NCI-H748 treated with DMSO at 0.1 percent for 48 hours (cell line): ENCODE measurements at places on chromosomes 3 and 15.
A peak's percentile ranks its signal among the peaks of the same experiment; 100 is the strongest.

- DNase-seq = no peak
Observed at GRCh38 chr3:151394611-151395010, 10.1 kb upstream of the P2RY12 start.

- no peak for DNase-seq
Observed at GRCh38 chr3:181722766-181723425, 11.2 kb downstream of the SOX2 start.

DNA sequence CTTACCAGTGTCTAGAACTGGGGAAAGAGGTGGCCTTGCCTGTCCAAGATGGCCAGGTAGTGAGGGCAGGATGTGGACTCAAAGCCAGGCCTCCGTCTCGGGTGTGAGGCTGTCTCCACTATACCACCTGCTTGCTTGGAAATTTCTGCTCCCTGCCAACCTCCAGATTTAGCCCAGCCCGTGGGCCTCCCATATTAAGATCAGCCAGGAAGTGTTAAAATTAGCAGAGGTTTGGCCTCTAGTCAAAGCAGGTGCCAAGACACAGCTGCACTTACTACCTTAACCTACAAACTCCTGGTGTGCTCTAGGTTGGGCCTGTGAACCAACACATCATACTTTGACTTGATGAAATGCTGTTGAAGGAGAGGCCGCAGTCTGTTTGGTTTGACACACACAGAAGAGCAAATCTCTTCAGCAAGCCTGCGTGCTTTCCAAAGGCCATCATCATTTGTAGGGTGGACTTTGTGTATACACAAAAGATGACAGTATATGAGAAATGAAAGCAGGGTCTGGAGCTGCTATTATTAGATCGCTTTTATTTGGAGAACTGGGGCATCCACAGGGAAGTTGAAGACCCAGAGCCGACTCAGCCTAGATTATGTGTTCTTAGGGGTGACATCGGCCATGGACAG lies 206.5 kb downstream of the XXYLT1 start:
- DNase-seq = no peak

DNA sequence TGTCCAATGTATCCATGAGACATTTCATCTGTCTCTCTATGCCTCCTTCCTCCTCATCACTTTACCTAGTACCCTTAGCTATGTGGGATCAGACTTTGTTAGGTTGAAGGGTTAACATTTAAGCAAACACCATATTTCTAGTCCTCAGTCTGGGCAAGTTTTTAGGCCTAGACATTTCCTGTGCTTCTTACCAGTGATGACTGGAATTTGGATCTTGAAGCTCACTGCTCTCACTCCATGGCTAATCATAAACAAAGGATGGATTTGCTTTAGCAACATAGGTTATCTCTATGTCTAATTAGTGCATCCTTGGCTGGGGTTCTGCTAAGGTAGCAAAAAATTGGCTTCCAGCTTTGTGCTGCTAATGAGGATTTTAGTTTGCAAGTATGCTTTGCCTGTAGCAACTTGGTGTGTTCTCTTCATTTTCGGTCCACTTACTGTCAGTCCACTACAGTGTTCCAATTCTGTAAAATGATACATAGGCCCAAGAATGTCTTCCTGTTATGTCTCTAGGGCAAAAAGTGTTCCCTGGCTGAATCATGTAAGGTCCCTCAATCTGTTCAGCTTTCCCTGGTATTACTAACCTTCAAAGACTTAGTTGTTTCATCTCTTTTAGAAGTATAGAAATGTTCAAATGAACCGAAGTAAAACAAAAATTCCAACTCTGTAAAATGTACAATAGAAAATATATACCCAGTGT lies 615.4 kb downstream of the CADM2 start:
- DNase-seq = no peak

- no peak for DNase-seq
Observed at GRCh38 chr3:41323467-41324155, 124.3 kb downstream of the CTNNB1 start.

DNA sequence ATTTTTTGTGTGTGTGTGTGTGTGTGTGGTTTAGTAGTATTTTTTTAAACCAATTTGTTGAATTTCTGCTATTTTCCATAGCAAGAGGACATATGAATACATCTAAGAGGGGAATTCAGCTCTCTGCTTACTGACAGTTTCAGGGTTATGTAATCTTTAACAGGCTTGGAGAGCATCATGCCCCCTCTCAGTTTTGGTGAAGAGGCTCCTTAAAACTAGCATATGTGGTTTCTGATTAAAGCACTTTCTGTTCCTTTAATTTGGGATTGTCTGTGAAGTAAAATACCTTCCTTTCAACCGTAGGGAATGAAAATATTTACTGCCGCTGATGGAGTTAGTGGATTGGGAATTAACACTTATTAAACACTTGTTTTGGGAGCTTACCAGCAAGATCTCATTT lies 19.4 kb upstream of the NFKBIZ start:
- no peak for DNase-seq

- DNase-seq = no peak
Observed at GRCh38 chr15:80946576-80946975, 43.0 kb downstream of the MESD start.

- DNase-seq = no peak
Observed at GRCh38 chr15:36632226-36632625, 52.8 kb downstream of the CDIN1 start.

- DNase-seq = no peak
Observed at GRCh38 chr3:4799266-4800256, 179.7 kb upstream of the BHLHE40 start.

GRCh38 chr3:77524946-77525682 lies 485.2 kb downstream of the ROBO2 start:
- DNase-seq = no peak

DNA sequence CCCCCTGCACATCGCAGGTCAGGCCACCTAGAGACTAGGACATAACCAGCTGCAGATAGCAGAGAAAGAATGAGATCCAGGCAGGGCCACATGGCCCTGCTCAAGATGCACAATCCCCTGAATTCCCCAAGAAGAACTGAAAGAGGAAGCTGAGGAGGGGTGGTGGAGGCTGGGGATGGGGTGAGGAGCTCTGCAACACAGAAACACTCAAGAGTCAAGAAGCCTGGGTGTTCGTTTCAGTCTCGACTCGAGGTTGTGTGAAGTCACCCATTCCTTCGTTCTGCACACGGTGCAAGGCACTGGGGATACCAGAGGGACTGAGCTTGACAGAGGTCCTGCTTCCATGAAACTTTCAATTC lies 62.0 kb downstream of the TLE3 start:
- DNase-seq = no peak

GRCh38 chr3:32705232-32705631 lies 20.2 kb downstream of the CNOT10 start:
- DNase-seq = no peak

DNA sequence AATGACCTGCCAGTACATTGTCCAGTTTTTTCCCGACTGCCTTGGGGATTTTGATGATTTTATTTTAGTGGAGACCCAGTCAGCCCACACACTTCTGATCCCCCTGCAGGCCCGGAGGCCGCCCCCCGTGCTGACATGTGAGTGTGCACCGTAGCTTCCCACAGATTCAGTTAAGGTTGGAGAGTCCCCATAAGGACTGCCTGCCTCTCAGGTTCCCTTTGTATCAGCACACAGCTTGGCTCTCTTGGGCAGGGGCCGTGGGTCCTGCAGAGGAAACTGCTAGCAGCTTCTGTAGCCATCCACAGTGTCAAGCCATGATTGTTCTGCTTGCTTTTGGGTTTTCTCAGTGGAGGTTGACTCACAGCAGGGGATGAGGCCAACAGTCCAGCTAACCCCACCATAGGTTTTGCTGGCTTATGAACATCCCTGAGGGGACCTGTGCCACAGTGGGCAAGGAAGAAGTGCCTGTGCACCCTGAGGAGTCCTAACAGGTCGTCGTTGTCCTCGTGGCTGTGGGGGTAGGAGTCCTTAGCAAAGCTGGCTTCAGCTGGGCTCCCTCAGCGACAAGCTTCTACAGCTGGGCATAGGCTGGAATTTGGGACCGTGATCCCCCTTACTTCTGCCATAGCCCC lies 46.4 kb downstream of the DLEC1 start:
- DNase-seq = no peak

GRCh38 chr3:139299261-139300132 lies 44.3 kb upstream of the MRPS22 start:
- no peak for DNase-seq

- no peak for DNase-seq
Observed at GRCh38 chr15:63196842-63197241, 7.4 kb downstream of the RAB8B start.

GRCh38 chr3:162776148-162776547 lies 1279.5 kb downstream of the OTOL1 start:
- no peak for DNase-seq

- DNase-seq = no peak
Observed at GRCh38 chr3:109070211-109070610, 47.7 kb downstream of the MORC1 start.

DNA sequence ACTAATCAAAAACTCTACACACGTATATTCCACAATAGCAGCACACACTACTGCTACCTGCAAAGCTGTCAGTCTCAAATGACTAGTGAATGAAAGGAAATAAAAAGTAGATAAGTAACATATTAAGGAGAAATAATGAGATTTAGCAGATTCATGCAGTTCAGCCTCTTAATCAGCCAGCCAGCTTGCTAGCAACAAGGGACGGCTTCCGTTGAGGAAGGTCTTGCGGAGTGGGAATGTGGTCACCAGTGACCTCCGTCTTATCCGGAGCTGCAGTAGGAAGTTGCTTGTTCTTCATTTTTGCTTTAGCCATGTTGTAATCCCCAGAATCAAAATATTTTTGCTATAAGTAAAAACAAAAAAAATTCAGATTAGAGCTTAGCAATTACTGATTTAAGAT lies 17.1 kb downstream of the ARPP19 start:
- no peak for DNase-seq

GRCh38 chr15:61327019-61327631 lies 98.0 kb upstream of the RORA start:
- DNase-seq = peak; percentile 13

GRCh38 chr3:2511356-2511755 lies 412.7 kb downstream of the CNTN4 start:
- peak; percentile 51 for DNase-seq

DNA sequence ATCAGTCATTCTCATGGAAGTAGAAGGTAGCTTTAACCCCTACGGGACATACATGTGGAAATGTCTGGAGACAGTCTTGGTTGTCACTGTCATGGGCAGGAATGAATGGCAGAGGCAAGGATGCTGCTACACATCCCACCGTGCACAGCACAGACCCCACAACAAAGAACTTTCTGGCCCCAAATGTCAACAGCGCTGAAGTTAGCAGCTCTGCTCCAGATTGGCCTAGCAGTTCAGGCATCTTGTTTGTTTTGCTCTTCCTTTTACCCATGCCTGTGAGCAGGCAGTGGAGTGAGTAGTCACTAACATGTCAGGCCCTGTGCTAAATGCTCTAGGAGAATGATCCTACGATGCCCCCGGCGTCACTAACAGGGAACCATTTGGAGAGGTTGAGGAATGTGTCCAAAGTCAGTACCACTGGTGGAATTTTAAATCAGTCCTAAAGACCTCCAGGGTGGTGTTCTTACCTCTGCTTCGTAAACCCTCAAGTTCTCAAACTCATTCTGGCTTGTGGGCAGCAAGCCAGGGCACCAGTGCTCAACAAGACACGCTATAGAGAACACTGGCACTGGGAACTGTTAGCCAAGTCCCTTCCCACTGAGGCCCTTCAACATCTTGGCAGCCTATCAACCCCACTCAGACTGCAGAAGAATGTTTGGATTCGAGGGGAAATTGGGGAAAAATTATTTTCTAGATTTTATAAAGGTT lies 142.2 kb downstream of the FOXP1 start:
- no peak for DNase-seq

GRCh38 chr3:61409638-61410037 lies 151.7 kb upstream of the PTPRG start:
- no peak for DNase-seq

DNA sequence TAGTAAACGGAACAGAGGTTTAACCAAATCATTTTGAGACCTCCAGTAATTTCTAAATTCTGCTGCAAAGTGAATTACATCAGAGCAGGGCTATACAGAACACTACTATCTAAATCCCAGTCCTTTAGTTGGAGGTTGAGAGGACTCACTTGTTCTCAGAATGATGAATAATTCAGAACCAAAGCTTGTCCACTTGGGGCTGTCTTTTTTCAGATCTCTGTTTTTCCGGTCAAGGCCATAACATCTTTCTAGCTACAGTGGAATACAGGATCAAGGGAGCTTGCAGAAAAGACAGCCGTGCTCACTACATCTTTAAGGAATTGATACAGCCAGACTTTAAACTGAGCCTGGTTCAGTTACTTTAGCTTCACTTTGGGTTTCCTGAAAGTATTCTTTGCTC lies 194.5 kb downstream of the EFHB start:
- DNase-seq = no peak

DNA sequence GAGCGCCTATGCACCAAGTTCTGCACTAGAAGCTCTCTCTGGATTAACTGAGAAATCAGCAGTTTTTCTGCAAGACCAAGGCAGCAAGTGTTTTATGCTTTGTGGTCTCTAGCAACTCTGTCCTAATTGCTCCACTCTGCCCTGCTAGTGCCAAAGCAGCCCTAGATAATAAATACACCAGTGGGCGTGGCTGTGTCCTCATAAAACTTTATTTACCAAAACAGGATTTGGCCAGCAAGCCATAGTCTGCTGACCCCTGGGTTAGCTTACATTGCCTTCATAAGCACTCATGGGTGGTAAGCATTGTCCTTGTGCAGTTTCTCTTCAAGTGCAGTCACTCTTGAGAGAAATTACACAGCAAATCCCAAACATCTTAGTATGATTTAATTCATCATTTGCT lies 30.7 kb upstream of the SLC24A5 start:
- DNase-seq = peak; percentile 59

DNA sequence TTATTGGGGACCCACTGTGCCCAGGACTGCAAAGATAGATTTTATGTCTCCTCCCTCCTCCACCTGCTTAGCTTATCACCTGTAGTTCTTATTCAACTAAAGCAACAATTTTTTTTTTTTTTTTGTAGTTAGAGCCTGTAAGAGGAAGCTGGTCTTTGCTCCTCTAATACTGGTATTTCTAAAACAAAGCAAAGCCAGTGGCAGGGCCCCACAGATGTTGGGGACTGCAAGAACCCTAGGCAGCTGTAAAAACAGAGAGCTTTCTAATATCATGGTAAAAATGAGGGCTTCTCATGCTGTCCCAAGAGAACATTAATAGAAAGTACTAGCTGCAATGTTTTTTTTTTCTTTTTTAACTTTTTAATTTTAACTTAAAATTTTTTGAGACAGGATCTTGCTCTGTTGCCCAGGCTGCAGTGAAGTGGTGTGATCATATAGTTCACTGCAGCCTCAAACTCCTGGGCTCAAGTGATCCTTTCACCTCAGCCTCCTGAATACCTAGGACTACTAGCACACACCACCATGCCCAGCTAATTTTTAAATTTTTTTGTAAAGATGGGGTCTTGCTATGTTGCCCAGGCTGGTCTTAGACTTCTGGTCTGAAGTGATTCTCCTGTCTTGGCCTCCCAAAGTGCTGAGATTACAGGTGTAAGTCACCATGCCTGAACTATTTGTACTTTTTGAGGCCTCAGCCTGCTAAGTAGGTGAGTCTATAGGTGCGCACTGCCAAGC lies 27.1 kb downstream of the SPATA12 start:
- no peak for DNase-seq

DNA sequence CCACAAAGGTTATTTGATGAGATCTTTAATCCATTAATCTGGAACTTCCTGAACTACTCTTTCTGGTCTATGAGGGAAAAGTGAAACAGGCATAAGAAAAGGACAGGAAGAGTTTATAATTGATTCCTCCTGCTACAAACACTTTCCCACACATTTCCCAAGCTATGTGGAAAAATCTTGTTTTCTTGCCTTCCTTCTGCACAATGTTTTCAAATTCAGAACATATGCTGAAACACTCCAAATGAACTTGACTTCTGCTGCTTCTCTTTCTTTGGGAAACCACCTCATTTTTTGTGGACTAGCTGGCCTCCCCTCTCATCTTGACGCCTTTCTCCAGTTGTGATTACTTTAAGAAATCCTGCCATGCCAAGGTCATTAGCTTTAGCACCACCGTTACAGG lies 100.7 kb upstream of the PTPRG start:
- DNase-seq = no peak
